ENCODE measurements at places on chromosomes 7 and 10.

DNA sequence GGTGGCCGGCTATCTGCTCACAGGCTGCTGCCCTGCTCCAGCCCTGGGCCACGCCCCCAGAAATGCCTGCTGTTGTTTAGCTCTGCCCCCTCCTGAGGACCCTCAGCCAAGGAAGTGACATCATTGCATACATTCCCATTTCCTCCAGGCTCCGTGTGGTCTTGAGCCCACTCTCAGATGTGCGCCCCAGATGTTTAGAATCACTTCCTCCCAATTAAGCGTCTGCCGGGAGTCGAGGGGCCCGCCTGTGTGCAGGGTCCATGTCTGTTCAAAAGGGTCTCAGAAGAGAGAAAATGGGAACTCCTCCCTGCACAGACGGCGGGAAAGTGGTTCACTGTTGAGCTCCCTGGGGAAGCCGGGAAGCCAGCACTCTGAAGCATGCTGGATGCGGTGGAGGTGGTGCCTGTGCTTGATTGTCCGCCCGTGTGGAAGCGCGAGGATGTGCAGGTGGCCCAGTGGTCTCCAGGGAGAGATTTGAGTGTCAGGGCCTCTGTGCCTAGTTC lies 116.9 kb upstream of the PPIF start:
- no peak for DNase-seq

DNA sequence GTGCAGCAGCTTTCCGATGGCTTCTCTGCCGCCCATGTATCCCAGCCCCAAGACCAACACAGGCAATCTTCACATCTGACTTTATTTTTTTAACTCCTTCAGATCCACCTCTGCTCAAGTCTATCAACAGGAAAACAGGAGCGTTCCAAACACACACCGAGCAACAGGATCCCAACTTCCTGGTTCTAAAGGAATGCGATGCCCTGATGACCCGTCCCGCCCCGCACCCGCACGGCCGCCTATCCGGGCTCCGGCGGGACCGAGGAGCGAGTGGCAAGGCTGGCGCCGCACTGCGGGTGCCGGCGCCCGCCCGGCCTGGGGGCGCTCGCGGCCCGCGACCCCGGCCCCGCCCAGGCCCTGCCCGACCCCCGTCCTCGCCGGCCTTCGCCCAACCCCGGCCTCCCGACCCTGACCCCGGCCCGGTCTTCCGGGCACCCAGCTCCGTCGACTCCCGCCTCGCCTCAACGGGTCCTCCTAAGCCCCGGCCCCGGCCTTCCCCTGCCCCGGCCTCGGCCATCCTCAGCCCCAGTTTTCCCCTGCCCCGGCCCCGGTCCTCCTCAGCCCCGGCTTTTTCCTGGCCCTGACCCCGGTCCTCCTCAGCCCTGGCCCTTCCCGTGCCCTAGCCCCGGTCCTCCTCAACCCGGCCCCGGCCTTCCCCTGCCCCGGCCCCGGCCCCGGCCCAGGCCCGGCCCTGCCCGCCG lies 730 bp downstream of the LARP4B start:
- peak; percentile 26 for DNase-seq

- DNase-seq = no peak
These were observed 51.7 kb downstream of the AKR1D1 start for GRCh38 chr7:138127996-138128395.

- peak; percentile 77 for DNase-seq
These were observed 58.5 kb downstream of the ABCB4 start for GRCh38 chr7:87416682-87417587.

Data from stimulated activated CD4-positive, alpha-beta T cell treated with anti-CD3 and anti-CD28 coated beads, Interleukin-4, amount 100 ng/mL, for 24 hours (primary cell).